ENCODE measurements at places on chromosomes 16 and 17.

- no peak for DNase-seq
Observed at GRCh38 chr16:83308414-83308813, 499.4 kb upstream of the HSBP1 start.

DNA sequence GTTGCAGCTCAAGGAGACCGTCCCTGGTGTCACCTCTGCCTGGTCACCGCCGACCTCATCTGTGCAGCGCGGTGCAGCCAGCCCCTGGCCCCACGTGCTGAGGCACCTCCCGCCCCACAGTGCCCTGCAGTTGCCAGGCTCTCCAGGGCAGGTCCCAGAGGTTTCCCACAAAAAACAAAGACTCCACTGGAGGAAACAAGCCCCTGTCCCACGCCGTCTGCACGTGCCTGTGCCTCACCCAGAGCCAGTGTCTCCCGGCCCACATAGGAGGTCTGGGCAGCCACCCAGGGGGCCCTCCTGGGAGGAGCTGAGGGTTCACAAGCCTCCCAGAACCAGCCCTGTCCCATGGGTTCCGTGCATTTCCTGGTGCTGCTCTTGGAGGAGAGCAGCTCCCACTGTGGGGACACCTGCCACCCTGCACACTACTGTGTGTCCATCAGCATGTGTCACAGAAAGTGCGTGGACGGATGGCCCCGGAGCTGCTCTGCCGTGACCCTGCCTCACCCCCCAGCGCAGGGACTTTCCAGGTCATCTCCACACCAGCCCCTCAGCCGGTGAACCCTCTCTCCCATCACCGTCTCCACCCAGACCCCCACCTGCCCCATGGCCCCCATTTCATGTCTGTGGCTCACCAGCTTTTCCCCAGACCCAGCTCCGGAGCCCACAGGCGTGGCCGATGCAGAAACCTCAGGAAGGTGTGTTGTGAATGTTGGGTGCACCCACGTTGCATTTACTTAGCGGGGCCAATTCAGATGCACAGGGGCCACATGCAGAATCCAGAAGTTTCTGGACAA is 17.0 kb upstream of the CDH15 start:
- no peak for DNase-seq

GRCh38 chr17:48840441-48840840 is 9.6 kb downstream of the CALCOCO2 start:
- DNase-seq = no peak

DNA sequence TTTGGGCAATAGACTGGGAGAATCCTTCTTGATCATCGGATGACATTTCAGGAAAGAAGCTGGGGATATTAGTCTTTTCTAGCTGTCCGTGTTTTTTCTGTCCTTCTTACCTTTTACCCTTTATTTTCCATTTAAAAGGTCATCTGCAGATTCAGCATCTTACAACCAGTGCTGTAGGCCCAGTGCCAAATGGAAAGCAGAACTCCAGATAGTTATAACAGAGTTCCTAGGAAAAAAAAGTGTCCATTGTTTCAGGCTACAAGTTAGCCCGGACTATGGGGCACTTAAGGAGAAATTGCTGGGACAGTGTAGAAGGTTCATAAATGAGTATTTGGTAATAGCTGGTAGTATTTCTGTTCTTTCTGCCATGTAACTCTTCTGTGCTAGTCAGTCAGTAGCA is 28.4 kb downstream of the LDHD start:
- no peak for DNase-seq

DNA sequence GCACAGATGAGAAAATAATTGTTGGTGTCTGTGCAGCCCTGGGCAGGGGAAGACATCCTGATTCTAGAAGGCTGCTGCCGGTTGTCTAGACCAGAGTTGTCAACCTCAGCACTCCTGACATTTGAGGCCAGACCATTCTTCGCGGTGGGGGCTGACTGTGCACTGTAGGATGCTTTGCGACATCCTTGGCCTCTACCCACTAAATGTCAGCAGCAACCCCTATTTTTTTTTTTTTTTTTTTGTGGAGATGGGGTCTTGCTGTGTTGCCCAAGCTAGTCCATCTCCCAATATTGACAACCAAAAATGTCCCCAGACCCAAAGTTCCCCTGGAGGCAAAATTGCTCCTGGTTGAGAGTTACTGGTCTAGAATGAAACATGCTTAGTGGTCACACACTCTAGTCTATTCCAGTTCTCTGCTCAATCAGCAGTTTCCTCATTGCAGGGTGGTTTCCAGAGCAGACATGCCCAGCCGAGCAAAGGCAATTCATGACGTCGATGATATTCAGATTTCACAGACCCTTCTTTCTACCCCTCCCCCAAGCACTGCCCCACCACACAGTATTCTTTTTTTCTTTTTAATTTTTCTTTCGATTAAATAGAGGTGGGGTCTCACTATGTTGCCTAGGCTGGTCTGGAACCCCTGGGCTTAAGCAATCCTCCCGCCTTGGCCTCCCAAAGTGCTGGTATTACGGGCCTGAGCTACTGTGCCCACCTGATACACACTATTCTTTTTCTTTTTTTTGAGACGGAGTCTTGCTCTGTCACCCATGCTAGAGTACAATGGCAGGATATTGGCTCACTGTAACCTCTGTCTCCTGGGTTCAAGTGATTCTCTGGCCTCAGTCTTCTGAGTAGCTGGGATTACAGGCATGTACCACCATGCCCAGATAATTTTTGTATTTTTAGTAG is 9.0 kb downstream of the C17orf99 start:
- DNase-seq = no peak

GRCh38 chr17:10797476-10798328 is 6.2 kb downstream of the TMEM238L start:
- no peak for DNase-seq

- no peak for DNase-seq
Observed at GRCh38 chr16:81265658-81266451, 27.4 kb downstream of the BCO1 start.

DNA sequence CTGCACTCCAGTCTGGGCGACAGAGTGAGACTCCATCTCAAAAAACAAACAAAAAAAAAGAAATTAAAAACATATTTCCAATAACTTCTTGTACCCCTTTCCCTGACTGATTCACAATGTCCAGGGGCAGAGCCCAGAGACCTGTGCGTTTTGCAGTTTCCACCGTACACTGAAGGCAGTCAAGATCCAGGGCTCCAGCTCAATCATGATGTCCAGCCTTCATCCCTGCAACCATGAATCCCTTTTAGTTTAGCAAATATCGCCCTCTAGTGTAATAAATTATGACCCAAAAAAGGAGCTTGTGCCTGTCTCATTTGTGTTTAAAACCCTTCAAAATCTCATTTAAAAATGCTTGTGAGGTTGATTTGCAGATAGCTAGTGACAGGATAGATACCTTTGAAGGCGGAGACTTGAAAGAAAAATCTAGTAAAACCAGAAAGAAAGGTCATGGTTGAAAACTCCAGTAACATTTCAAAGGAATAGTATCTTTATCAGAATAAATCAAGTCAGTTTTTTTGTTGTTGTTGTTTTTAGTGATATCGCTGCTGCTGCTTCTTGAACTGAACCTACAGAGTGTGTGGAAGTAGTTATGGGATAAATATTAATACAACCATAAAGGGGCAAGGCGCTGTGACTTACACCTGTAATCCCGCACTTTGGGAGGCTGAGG is 3.7 kb upstream of the ERN1 start:
- peak; percentile 82 for DNase-seq

- DNase-seq = no peak
Observed at GRCh38 chr17:74252211-74252610, 21.8 kb upstream of the DNAI2 start.

- no peak for DNase-seq
Observed at GRCh38 chr17:12209632-12210191, 189.0 kb downstream of the MAP2K4 start.

- no peak for DNase-seq
Observed at GRCh38 chr17:39739885-39740356, 2.2 kb downstream of the GRB7 start.
